ENCODE measurements at places on chromosomes 2 and 18.

GRCh38 chr2:235588750-235589149 lies 94.9 kb downstream of the AGAP1 start:
- no peak for DNase-seq

DNA sequence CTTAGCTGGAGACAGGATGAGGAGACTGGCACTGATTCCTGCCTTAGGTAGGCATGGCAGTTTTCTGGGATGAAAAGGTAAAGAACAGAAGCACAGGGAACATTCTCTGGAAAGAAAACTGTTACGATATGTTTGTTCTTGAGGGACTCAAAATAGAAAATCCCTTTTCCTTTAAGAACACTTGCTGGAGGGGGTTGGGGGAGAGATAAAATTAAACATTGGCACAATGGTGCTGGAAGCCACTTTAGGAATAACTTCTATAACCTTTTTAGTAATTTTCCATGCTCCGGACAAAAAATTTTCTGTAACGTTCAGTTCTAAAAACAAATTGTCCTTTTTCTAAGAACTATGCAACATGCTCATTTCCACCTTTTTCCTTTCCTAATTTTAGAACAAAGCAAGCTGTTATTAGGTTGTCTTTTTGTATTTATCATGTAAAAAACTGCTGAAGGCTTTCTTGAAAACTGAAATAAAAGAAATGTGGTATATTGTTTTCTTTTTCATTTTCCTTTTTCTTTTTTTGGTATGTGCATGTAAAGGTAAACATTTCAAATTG lies 343.8 kb downstream of the EPHA4 start:
- DNase-seq: no peak

DNA sequence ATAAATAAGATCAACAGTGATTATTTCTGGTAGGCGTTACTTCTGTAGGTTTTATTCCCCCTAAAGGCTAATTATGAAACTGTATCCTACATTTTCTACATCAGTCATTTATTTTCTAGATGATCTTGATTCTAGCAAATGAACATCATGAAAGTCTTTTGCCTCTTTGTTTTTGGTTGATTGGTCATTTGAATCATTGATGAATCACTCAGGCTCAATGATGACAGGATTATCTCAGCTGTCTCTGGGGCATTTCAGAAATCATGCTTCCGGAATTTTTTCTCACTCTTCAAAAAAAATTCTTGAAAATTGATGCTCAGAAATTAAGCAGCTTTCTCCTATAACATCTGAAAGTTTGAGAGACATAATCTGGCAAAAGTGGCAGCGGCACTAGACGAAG lies 298.9 kb upstream of the TCF4 start:
- DNase-seq: no peak

DNA sequence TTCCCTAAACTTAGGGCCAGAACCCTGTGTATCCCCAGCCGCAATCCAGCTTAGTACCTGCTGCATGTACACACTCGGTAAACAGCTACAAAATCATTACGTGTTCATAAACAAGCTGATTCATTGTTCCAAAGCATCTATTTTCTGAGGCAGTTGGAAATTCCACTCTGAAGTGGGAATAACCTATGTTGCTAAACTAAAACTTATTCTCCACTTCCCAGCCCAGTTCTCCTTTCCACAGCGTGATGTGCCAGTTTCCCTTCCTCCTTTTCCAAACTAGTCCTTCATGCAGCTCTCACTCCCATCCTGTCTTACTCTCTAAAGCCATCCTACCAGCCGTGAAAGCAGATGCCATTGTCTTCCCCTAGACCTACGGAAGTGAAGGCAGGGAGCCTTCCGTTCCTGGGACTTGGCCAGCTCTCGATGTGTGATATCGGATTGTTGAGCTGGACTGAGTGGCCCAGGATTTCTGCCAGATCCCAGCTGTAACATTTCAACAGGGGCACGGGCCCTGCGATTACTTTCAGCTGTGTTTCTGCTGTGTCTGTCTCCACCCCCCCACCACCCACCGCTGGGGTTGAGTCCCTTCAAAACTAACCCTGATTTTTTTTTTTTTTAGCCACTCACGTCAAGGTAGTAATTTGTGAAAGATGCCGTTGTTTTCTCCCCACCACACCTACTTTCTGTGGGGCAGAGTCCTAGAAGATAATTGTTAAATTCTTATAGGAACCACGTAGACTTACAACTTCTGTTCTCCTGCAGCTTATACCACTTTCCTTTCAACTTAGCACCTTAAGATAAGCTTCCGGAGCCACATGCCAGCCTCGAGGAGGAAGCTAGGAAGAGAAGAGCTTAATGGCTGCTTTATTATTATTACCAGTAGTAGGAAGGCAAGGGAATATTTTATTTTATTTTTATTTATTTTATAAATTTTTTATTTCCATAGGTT lies 100.9 kb downstream of the CRIM1 start:
- DNase-seq: no peak

DNA sequence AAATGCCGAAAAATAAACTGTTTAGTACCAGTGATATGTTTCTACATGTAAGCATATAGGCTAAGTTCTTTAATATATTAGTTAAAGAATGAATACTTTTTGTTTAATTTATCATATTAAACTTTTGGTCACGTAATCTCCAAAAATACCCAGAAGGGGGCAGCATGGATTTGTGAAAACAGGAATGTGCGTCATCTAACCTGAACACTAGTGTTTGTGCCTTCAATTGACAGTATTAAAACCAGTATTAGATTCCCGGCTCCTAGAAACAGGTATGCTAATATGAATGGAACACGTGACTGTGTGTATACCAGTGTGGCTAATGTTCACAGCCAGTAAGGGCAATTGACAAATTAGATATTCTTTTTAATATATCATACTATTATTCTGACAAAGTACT lies 51.8 kb downstream of the WDR7 start:
- DNase-seq: no peak
